ENCODE measurements at places on chromosomes 2 and 18.

- peak; percentile 92 for DNase-seq
Measured at GRCh38 chr2:240566203-240567136, 1.8 kb upstream of the RNPEPL1 start.

DNA sequence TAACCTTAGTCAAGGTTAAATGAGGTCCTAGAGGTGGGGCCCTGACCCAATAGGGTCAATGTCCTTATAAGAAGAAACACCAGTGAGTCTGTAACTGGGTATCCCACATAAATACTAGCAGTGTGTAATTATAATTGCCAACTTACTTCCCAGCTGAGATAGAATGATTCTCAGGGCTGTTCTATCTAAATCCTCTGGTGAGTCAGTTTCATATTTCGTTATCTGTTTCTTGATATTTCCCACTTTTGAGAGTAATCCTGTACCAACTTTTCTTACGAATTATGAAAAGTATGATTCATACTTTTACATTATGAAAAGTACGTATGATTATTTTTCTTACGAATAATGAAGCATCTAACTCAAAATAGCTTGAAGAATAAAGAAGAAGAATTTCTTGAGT lies 546.8 kb upstream of the NETO1 start:
- DNase-seq = no peak

- no peak for DNase-seq
Measured at GRCh38 chr2:60530660-60531281, 22.7 kb downstream of the BCL11A start.

DNA sequence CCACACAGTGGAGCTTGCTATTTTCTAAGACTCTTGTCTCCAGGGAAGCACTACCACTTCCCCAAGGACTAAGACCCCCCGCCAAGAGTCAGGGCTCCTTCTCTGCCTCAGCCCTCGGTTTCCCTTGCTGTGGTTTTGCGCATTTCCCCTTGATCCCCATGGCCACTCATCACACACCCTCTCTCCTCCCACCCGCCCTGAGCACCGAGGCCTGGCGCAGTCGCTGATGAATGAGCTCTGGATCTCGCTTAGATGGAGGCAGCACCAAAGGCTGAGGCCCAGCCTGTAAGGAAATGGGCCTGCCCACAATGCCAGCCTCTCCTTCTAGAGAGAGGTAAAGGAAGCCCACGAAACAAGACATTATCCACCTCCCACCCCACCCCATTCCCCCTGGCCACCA lies 96.9 kb downstream of the TNS1 start:
- no peak for DNase-seq

- no peak for DNase-seq
Measured at GRCh38 chr18:9906481-9906880, 7.3 kb upstream of the VAPA start.

GRCh38 chr2:19746137-19746600 lies 155.6 kb downstream of the TTC32 start:
- DNase-seq = peak; percentile 26

- no peak for DNase-seq
Measured at GRCh38 chr2:159661286-159661685, 44.9 kb upstream of the BAZ2B start.

DNA sequence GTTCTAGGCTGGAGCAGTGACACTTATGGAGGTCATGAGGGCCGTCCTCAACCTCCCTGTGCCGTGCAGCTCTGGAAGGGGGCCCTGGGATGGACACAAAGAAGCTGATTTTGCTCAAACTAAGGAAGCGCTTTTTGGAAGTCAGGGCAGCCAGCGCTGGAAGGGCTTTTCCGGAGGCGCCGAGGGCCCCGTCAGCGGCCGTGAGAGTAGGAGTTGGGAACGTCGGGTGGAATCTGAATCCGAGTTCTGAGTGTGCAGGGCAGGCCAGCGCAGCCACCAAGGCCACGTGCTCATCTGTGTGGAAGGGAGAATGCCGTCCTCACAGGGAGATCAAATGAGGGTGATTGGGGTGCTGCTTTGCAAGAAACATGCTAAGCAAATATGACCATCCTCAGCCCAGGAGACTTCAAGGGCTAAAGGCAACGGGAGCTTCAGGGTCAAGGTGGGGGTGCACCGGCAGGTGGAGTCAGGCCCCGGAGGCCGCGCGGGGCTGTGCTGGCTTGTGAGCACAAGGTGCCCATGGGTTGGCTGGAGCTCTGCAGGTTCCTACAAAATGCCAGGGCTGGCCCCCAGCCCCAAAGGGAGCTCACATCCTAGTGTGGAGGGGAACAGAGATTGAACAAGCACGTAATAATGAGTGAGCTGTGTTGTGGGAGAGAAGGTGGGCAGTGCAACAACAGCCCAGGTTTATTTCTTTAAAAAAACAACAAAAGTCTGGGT lies 70.4 kb upstream of the HPCAL1 start:
- DNase-seq = no peak

DNA sequence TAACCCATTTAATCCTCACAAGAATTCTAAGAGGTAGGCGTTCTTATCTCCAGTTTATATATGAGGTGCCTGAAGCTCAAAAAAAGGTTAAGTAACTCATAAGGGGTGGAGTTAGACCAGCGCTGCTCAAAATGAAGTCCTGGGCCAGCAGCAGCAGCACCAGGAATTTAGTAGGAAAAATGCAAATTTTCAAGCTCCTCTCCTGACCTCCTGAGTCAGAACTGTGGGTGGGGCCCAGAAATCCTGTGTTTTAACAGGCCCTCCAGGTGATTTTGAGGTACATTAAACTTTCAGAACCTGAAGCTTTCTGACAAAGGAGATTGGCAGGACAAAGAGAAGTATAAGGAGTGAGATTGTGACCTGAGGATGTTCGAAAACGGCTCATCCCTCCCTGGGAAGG lies 66.0 kb upstream of the CCDC85A start:
- no peak for DNase-seq

DNA sequence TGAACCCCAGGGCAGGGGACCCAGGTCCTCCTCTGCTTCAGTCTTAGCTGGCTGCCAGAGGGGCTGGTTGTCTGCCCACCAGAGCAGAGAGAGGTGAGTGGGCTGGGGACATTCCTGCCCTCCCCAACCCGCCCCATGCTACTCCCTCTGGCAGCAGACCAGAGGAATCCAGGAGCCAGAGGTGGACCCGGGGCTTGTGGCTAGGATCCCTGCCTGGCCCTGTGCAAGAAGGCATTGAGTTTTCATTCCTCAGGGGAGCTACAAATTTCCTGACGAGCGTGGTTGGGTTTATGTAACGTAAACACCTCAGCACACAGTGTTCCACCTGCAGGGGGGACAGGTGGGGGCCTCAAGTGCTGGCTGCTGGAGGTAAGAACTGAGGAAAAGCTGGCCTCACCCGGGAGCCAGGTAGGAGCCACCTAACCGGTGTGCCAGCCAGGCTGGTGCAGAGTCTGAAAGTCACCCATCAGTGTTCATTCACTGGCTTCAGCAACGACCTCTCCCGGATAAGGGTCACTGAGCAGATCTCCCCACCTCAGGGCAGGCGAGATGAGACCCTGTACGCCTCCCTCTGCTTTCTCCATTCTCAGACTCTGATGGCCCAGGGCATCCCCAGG lies 246.8 kb downstream of the DYSF start:
- no peak for DNase-seq

GRCh38 chr18:31680831-31681568 lies 3.4 kb downstream of the B4GALT6 start:
- no peak for DNase-seq

GRCh38 chr2:217364224-217364623 lies 504.4 kb upstream of the TNP1 start:
- DNase-seq = no peak

DNA sequence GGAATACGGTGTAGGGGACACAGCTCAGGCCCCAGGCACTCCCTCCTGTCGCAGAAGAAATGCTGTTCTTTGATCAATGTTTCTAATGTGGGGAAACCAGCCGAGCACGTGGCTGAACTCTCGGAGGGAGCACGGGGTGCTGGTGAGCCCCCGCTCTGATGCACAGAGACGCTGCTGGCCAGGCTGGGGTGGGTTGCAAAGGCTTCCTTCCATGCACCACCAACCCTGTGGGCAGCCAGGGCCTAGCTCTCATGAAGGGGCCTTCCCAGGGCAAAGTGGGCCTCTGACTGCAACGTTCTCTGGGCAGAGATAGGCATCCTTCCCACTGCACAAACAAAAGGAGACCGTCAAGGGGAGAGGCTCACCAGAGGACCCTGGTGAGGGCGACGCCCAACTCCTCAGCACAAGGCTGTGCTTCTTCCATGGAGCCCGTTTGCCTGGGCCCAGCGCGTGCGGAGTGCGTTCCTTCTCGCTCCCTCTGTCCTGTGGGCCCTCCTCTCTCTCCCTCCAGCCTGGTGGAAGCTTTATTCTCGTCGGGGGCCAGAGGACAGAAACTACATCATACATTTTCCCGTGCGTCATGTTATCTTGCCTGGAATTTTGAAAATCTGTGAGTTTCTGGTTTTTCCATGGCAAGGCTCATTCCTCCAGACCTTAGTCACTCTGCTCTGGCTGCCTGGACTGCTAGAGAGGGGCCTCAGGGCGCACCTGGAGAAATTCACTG lies 61.1 kb upstream of the SP3 start:
- no peak for DNase-seq

DNA sequence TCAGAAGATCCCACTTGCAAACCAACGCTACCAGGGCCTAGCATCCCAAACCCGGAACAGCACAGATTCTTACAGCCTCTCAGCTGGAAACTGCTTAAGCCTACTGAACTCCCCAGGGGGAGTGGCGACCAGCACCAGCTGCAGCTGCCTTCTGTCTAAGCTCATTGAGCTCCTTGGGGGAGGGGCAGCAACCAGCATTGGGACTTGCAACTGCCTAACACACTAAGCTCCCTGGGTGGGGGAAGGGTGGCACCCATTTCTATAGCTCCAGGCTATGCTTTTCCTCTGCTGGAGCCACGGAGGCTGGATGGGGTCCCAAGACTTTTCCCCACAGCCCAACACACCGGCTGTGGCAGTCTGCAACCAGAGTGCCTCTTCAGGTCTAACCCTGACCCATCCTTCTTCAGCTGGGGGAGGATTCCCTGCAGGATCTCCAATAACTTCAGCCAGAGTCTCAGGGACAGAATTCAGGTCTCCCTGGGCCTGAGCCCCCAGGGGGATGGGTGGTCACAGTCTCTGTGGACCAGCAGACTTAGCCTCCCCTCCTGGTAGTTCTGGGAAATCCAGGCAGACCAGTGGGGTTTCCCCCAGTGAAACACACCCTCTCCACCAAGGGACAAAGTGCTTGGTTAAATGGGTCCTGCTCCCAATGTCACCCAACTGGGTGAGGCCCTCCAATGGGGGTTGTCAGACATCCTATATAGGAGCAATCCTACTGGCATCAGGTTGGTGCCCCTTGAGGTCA lies 45.9 kb upstream of the ITGA4 start:
- no peak for DNase-seq

GRCh38 chr18:57559314-57559713 lies 27.2 kb downstream of the FECH start:
- no peak for DNase-seq
